Heart left ventricle (tissue), 16 donors: ENCODE measurements at places on chromosomes 2 and 18. TPM values are rescaled to one million over a fixed set of nuclear protein-coding genes. Genes with fewer than 3 reads are reported as not detected.

The PDIA6 gene
- total RNA-seq = 78.2 TPM

The CFC1 gene
- not detected for total RNA-seq

The SERPINB3 gene
- total RNA-seq = not detected

The GFPT1 gene
- 22.6 TPM for total RNA-seq

The EFHD1 gene
- total RNA-seq = 9.0 TPM

The SH3RF3 gene
- total RNA-seq = 13.3 TPM

The MC2R gene
- not detected for total RNA-seq

The WDR35 gene
- total RNA-seq = 8.5 TPM

The SERPINB5 gene
- total RNA-seq = not detected

The DPP10 gene
- total RNA-seq = 0.88 TPM

The DBI gene
- total RNA-seq = 501 TPM

The TUBA4B gene
- total RNA-seq = not detected

The CPLX4 gene
- total RNA-seq = not detected

The FER1L5 gene
- total RNA-seq = not detected

The DSG4 gene
- not detected for total RNA-seq

The PROKR1 gene
- total RNA-seq = not detected

The WDR75 gene
- total RNA-seq = 16.4 TPM

The COL5A2 gene
- 23.7 TPM for total RNA-seq

The THSD7B gene
- 0.29 TPM for total RNA-seq

The PKDCC gene
- total RNA-seq = 124 TPM

The THADA gene
- total RNA-seq = 16.8 TPM

The WIPF1 gene
- total RNA-seq = 73.2 TPM

The CCL20 gene
- not detected for total RNA-seq

The SALL3 gene
- total RNA-seq = 0.07 TPM

The SOX11 gene
- total RNA-seq = 0.86 TPM

The EPB41L3 gene
- 7.9 TPM for total RNA-seq

The CWC22 gene
- total RNA-seq = 11.7 TPM

The HEATR5B gene
- 21.1 TPM for total RNA-seq

The ANKRD62 gene
- total RNA-seq = not detected

The IL1F10 gene
- not detected for total RNA-seq

The PLGLB1 gene
- total RNA-seq = 2.4 TPM

The EEF1B2 gene
- total RNA-seq = 219 TPM

The TRABD2A gene
- total RNA-seq = 1.5 TPM

The UCN gene
- total RNA-seq = 0.82 TPM

The HMSD gene
- total RNA-seq = 0.33 TPM

The CD207 gene
- total RNA-seq = not detected

The ZAP70 gene
- total RNA-seq = 0.75 TPM
